ENCODE measurements at places on chromosomes 13 and 19.

- no peak for DNase-seq
Observed at GRCh38 chr13:103236213-103236612, 170.0 kb upstream of the SLC10A2 start.

- DNase-seq = no peak
Observed at GRCh38 chr19:48879025-48879637, 6.9 kb downstream of the PPP1R15A start.

- no peak for DNase-seq
Observed at GRCh38 chr19:33629826-33630375, 8.1 kb downstream of the CHST8 start.

DNA sequence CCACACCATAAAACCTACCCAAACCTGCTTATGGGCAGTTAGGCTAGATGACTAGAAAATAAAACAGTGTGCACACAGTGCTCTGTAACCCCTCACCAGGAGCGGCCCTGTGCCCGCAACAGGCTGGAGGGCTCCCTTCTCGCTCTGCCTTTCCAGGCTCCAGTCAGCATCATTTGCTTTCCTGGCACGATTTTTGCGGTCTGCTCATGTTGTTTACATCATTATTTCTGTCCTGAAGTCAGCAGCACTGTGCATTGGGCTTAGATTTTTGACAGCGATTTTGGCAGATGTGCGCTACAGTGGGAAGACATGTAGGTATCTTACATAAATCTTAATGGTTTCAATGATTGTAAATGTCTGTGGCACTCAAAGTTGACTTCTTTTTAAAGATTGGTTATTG is 344.0 kb downstream of the MTUS2 start:
- DNase-seq = no peak

GRCh38 chr19:23318143-23318542 is 67.9 kb upstream of the ZNF724 start:
- no peak for DNase-seq

DNA sequence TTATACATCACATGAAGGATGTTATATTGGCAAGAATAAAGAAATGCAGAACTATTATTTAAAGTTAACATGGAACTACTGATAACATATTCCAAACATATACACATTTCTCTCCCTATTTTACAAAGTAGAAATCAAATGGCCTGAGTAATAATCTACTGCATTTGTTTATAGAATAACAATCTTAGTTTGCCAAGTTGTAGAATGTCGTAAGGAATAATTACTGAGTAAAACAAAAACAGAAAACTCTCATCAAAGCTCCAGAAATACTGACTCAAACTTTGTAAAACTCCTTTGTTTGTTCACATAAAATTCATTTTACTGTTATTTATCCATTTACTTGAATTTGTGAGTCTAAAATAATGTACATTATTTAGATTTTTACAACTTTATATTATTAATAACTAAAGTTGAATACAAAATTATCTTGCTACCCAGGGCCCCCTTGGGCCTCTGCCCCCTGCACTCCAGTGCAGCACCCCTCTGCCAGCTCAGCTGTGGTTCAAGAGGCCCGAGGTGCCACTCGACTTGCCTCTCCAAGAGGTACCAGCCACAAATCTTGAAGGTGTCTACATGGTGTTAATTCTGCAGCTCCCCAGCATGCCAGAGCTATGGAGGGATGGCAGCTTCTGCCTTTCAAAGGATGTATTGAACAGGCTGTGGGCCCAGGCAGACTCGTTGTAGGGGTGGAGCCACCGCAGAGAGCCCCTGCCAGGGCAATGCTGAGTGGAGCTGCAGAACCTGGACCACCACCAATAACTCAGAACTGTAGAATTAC is 2819.7 kb downstream of the PCDH9 start:
- DNase-seq = no peak

DNA sequence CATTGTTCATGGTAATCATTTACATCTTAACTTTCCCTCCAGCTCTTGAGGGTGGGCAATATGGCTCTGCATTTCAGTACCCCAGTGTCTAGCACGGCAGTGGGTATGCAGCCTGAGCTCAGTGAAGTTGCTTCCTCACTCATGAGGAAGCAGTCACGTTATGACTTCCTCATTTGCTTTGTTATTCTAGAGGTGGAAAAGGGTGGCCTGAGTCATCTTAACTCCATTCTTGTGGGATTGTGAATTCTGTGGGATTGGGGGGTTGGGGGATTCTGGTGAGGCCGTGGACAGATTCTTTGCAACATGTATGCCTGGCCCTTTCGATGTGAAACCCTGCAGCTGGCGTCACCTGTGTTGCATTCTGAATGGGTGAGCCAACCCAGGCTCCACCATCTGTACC is 406.7 kb upstream of the ZNF507 start:
- no peak for DNase-seq

DNA sequence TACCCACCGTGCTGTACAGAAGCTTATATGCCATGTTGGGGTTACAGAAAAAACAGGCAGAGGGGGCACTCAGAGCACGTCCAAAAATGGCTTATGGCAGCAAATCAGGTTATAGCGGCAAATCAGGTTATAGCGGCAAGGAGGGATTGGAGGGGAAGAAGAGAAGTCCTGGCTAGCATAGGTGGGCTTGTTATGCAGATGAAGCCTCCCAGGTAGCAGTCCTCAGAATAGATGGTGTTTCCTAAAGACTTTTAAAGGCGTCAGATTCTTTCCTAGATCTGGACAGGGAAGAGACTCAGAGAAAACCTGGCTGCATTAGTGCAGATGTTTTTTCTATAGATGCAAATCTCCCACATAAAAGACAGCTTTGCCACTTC is 19.8 kb upstream of the PLEKHF1 start:
- DNase-seq = no peak

GRCh38 chr13:94711561-94712286 is 621 bp downstream of the SOX21 start:
- no peak for DNase-seq

DNA sequence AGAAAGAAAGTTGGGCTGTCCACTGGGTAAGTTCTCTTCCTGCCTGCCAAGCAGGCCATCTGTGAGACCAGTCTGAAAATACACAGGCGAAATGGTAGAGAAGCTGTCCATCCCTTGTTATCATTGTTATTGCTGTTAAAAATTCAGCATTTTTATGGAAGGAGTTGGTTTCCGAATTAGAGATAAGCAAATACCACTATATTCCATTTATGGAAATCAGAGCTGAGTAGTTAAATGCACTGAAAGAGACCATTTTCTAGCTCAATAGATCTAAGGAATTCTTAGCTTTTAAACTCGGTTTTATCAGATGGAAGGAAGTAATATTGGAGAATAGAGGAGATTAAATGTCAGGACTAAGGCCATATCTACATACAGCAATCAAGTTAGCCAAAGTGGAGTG is 40.7 kb downstream of the MZT1 start:
- no peak for DNase-seq

DNA sequence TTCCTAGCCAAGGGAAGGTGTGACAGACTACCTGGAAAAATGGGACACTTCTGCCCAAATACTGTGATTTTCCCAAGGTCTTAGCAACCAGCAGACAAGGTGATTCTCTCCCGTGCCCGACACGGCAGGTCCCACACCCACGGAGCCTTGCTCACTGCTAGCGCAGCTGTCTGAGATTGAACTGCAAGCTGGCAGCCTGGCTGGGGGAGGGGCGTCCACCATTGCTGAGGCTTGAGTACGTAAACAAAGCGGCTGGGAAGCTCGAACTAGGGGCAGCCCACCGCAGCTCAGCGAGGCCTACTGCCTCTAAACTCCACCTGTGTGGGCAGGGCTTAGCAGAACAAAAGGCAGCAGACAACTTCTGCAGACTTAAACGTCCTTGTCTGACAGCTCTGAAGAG is 146.2 kb downstream of the UGGT2 start:
- no peak for DNase-seq

DNA sequence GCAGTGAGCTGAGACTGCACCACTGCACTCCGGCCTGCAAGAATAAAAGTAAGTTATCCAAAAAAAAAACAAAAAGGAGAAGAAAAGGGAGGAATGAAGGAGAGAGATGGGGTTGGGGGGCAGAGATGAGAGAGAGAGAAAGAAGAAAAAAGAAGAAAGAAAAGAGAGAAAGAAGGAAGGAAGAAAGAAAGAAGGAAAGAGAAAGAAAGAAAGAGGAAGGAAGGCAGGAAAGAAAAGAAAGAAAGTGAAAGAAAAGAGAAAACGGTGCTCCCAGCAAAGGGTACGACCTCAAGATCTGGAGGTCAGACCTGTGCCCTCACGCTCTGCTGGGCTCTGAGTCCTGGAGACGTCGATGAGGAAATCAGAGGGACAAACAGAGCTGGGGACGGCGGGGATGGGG is 3.7 kb downstream of the A1BG start:
- DNase-seq = no peak

GRCh38 chr13:110367620-110368019 is 60.5 kb downstream of the COL4A2 start:
- DNase-seq = no peak

DNA sequence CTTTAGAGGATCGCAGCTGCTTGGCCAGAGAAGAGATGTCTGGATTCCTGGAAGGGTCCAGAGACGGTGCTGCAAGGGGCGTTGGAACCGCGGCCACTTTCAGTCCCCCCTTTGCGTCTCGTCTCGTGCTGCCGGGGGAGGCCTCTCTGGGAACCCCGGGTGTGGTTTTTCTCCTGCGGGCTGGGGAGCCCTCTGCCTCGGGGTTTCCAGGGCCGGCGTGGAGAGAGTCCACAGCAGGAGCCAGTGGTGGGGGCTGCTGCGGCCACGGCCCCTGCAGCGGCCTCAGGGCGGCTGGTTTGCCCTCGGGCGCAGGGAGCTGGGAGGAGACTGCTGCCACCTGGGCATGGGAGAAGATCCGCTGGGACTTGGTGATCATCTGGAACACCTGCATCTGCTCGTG is 28.5 kb downstream of the ZNF541 start:
- DNase-seq = no peak

- DNase-seq = no peak
Observed at GRCh38 chr19:7513809-7514642, 1.9 kb upstream of the ZNF358 start.

GRCh38 chr19:3980353-3981251 is 4.7 kb downstream of the EEF2 start:
- no peak for DNase-seq

- DNase-seq = no peak
Observed at GRCh38 chr13:108214441-108215271, 680 bp downstream of the LIG4 start.

GRCh38 chr13:75637181-75637750 is 1.1 kb downstream of the LMO7 start:
- DNase-seq = no peak

GRCh38 chr19:12670159-12670928 is 3.7 kb downstream of the WDR83 start:
- no peak for DNase-seq

GRCh38 chr13:106850973-106851650 is 283.2 kb upstream of the ARGLU1 start:
- no peak for DNase-seq

- DNase-seq = no peak
Observed at GRCh38 chr13:61045251-61045650, 370.4 kb downstream of the PCDH20 start.

GRCh38 chr19:4567584-4568071 is 8.1 kb upstream of the SEMA6B start:
- DNase-seq = peak; percentile 56

DNA sequence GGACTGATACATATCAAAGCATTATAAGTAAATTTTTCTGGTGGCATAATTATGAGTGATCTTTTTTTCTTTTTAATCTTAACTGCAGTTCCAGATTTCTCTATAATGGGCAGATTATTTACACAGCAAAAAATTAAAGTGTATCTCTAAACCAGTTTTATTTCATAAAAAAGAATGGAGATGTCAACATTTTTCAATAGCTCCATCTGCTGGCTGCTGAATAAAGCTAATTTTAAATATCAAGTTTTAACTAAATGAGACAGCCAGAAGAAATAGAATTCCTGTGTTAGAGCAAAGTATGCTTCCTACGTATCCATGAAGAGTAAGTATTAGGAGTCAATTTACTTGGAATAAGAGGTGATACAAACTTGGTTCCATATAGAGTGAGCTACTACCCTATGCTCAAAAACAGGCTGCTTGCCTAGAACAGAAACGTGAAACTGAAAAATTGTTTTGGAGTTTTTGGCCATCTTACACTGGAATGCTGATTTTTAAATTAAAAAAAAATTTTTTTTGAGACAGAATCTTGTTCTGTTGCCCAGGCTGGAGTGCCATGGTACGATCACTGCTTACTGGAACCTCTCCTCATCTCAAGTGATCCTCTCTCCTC is 5.0 kb upstream of the PDS5B start:
- DNase-seq = no peak

DNA sequence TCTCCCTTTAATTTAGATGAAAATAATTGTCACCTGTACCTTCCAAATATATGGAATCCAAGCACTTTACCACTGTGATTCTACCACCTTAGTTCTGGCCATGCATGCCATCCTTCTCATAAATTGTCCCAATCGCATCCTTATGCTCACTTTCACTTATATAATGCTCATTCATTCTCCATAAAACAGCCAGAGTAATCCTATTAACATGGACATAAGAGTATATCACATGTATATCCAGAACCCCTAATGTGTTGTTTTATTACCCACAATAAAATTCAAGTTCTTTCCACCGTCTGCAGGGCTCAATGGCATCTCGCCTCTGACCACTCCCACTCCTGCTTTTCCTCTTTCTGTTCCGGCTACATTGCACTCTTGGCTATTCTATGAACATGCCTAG is 597.5 kb upstream of the MIR17HG start:
- no peak for DNase-seq

DNA sequence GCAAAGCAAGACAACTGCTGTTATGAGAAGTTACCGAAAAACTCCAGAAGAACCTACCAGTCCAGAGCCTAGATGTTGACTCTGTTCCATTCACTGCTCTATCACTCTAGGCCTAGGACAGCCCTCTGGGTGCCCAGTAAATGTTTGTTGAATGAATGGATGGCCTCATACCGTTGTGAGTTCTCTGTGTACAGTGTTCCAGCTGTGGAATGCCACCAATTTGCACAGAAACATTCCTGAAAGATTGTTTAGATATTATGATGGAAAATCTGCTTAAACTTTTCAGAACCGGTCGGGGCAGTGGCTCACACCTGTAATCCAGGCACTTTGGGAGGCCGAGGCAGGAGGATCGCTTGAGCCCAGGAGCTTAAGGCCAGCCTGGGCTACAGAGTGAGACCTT is 1.3 kb upstream of the FBL start:
- no peak for DNase-seq

DNA sequence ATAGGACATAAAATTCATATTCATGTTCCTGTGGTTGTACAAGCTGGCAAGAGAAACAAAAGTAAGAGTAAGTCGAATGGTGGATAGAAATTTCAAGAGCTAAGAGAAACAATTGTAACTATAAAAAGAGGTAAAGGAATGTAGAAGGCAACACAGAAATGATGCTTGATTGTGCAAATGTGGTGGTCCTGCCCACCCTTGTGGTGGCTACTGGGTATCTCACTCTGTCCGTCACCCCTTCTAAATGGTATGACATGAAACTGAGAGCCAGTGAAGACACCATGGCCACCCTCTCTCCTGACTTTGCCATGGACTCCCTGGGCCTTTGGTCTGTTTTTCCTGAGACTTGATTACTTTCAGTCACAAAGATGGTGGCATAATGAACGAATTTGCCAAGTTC is 925.9 kb upstream of the SLITRK6 start:
- DNase-seq = no peak
